Cardiac muscle cell (in vitro differentiated cells and primary cell): ENCODE measurements at places on chromosomes 2 and 18. TPM values are rescaled to one million over a fixed set of nuclear protein-coding genes. Genes with fewer than 3 reads are reported as not detected.

The SERPINB13 gene
- total RNA-seq: not detected in 2 replicates

The BBS5 gene
- 6.9 and 8.4 TPM in 2 replicates for total RNA-seq

The SLC4A3 gene
- 38.8 and 39.8 TPM in 2 replicates for total RNA-seq

The ZBTB7C gene
- 5.5 and 6.2 TPM in 2 replicates for total RNA-seq

The CHAC2 gene
- total RNA-seq: 2.8 and 3.0 TPM in 2 replicates

The PUM2 gene
- 27.3 and 35.8 TPM in 2 replicates for total RNA-seq

The CERS6 gene
- total RNA-seq: 23.4 and 26.6 TPM in 2 replicates

The LTBP1 gene
- total RNA-seq: 423 and 509 TPM in 2 replicates

The MLPH gene
- total RNA-seq: 0.11 and 0.27 TPM in 2 replicates

The CCNYL1 gene
- total RNA-seq: 5.7 and 7.4 TPM in 2 replicates

The ZNF804A gene
- 0.25 TPM in 1 of 2 replicates, not detected in the other for total RNA-seq

The TEKT4 gene
- not detected in 2 replicates for total RNA-seq

The CIB4 gene
- 0.49 TPM in 1 of 2 replicates, not detected in the other for total RNA-seq

The RGPD3 gene
- 0.25 and 0.45 TPM in 2 replicates for total RNA-seq

The TMEM198 gene
- 6.7 and 7.4 TPM in 2 replicates for total RNA-seq

The TUBA4B gene
- total RNA-seq: not detected in 2 replicates

The CYP26B1 gene
- total RNA-seq: 3.1 and 3.6 TPM in 2 replicates

The SDC1 gene
- 13.3 and 13.5 TPM in 2 replicates for total RNA-seq

The CAPN14 gene
- total RNA-seq: 0.21 and 0.39 TPM in 2 replicates

The TFCP2L1 gene
- not detected in 2 replicates for total RNA-seq

The SKA1 gene
- total RNA-seq: 3.0 and 8.5 TPM in 2 replicates

The CABLES1 gene
- 3.8 and 4.9 TPM in 2 replicates for total RNA-seq

The CSRNP3 gene
- total RNA-seq: 10.8 and 13.8 TPM in 2 replicates

The ALPI gene
- not detected in 2 replicates for total RNA-seq

The EML6 gene
- total RNA-seq: 0.89 and 0.92 TPM in 2 replicates

The PRSS56 gene
- total RNA-seq: not detected in 2 replicates

The DSG1 gene
- not detected in 2 replicates for total RNA-seq

The MATN3 gene
- 1.3 and 3.8 TPM in 2 replicates for total RNA-seq

The RAB6C gene
- total RNA-seq: 0.09 TPM in 1 of 2 replicates, not detected in the other

The LIMS4 gene
- total RNA-seq: 2.1 and 2.3 TPM in 2 replicates

The TRMT61B gene
- 6.3 and 9.3 TPM in 2 replicates for total RNA-seq

The CCDC85A gene
- 8.1 and 9.6 TPM in 2 replicates for total RNA-seq

The RIT2 gene
- total RNA-seq: not detected in 2 replicates

The DNAH6 gene
- total RNA-seq: 0.18 and 0.66 TPM in 2 replicates

The MAB21L4 gene
- total RNA-seq: 0.07 TPM in 1 of 2 replicates, not detected in the other

The IL37 gene
- not detected in 2 replicates for total RNA-seq

The LIPG gene
- 1.5 and 3.3 TPM in 2 replicates for total RNA-seq

The DNAJC5G gene
- 3.6 and 14.1 TPM in 2 replicates for total RNA-seq

The PLEKHH2 gene
- total RNA-seq: 0.32 and 1.0 TPM in 2 replicates

The DNER gene
- total RNA-seq: 0.04 TPM in 1 of 2 replicates, not detected in the other

The KCMF1 gene
- 25.5 and 30.7 TPM in 2 replicates for total RNA-seq

The APCDD1 gene
- 30.8 and 32.8 TPM in 2 replicates for total RNA-seq
